Stimulated activated CD8-positive, alpha-beta memory T cell treated with anti-CD3 and anti-CD28 coated beads, Interleukin-4, amount 100 ng/mL, for 24 hours (primary cell): ENCODE measurements at places on chromosomes 4 and X.
A peak's percentile ranks its signal among the peaks of the same experiment; 100 is the strongest.

GRCh38 chr4:120517966-120518365 lies 404.6 kb downstream of the PRDM5 start:
- DNase-seq, result no peak

GRCh38 chrX:4971646-4972045 lies 1257.0 kb downstream of the NLGN4X start:
- DNase-seq, result no peak

- DNase-seq, result no peak
These were observed 404.0 kb upstream of the F9 start for GRCh38 chrX:139126493-139126892.

GRCh38 chrX:10138726-10139125 lies 18.0 kb upstream of the CLCN4 start:
- DNase-seq, result no peak

DNA sequence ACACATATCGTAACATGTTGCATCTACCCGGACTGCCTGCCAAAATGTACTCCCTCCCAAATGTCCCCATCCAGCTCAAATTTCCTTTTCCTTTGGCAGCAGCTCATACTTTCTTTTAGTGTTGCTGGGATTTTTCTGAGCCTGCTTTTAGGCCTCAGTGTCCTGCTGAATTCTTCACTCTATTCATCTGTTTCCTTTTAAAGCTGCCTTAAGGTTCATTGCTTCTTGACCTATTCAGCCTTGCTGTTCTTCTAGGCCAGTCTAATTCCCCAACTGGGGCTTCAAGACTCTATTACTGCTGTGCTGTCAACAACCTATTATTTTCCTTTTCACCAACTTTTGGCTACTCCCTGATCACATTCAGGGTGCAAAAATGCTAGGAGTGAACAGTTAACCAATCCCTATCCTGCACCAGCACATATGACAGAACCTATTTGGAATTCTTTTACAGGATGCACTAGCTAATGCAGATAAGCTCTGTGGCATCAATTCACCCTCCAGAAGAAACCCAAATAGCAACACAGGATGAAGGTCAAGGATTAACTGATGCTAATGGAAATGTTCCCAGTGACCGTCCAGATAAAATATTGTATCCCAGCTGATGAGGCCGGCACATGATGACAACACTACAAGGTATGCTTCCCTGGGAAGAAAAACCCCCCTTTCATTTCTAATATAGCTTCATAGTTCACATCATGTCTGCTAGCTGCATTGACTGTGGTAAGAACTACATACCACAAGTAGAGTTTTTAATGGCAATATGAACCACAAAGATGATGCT lies 114.7 kb upstream of the TTC29 start:
- DNase-seq, result no peak

GRCh38 chrX:135931644-135932487 lies 38.4 kb downstream of the SAGE1 start:
- peak; percentile 37 for DNase-seq

DNA sequence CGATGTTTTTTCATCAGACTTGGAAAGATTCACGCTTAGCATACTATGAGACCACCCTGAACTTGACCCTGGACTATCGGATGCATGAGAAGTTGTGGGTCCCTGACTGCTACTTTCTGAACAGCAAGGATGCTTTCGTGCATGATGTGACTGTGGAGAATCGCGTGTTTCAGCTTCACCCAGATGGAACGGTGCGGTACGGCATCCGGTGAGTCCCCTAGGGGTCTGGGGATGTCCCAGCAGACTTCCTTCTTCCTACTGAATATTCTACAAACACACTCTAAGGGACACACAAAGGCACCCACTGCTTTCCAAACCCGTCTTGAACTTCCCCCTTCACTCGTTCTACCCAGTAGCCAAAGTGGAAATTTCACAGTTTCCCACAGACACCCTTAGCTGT lies 9.3 kb downstream of the GABRQ start:
- DNase-seq, result no peak

DNA sequence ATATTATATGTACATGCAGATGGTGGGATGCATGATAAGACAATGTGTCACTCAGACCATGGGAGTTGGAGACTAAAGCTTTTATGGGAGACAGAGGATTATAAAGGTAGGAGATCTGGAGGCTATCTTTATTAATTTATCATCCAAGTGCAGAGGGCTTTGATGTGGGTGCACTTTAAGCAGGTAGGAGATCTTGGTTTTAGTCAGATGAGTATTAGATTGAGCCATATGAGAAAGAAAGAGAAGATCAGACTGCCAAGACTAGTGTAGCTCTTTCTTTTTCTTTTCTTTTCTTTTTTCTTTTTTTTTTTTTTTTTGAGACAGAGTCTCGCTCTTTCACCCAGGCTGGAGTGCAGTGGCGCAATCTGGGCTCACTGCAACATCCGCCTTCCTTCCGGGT lies 84.9 kb upstream of the CAMK2D start:
- no peak for DNase-seq

GRCh38 chrX:148288451-148288850 lies 212.0 kb upstream of the AFF2 start:
- no peak for DNase-seq
